ENCODE measurements at places on chromosomes 6 and 20.

- no peak for DNase-seq
These were observed 7.5 kb downstream of the SNAI1 start for GRCh38 chr20:49990271-49990720.

- no peak for DNase-seq
These were observed 155.2 kb upstream of the ESR1 start for GRCh38 chr6:151652325-151652724.

DNA sequence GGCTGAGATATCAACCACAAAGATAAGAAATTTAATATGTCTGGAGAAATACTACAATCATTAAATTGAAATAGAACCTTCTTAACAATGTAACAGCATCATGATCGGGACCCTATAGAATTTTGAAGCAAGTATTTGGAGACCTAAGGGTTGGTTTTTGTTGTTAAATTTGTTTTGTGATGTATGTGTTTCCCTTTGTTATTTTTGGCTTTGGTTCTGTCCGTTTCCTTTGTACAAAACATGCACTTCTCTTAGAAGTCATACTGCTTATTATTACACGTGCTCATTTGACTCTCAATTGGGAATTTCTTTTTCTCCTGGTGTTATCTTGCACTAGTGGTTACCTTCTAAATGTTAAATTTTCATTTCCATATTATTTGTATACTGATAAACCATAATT lies 4.0 kb upstream of the PLN start:
- no peak for DNase-seq

- no peak for DNase-seq
These were observed 76.4 kb downstream of the CDC5L start for GRCh38 chr6:44463728-44464450.

DNA sequence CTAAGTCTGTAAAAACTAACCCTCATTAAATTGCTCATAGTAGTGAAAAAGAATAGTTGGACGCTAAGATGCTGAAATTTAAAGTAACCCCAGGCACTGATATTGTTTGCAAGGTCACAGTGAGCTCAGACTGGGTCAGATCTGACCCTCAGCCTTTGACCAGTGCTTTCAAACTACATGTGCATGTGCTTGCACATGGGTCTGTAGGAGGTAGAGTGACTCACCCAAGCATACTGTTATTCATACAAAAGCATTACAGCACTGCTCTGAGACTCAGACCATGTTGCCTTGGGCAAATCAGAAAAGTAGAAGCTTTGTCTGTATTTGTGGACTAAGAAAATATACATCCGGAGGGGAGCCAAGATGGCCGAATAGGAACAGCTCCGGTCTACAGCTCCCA lies 326.4 kb upstream of the MARCKS start:
- DNase-seq: no peak

DNA sequence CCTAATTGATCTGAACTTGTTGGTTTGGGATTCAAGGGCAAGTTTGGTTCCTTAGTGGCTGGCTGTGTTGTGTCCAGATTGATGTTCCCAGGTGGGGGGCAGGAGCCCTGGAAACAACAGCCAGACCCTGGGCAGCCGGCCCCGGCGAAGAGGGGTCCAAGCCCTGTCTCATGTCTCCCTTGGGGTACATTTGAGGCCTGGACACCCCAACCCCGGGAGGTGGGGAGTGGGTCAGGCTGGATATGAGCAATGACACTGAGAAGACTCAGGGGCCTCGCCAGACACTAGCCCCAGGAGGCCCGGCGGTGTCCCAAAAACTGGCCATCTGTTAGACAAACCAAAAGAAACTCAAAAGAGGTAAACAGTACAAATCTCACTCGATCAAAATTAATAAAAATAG lies 79.6 kb downstream of the YTHDF1 start:
- DNase-seq: no peak

- DNase-seq: no peak
These were observed 2.0 kb downstream of the FOXQ1 start for GRCh38 chr6:1313767-1314503.

- no peak for DNase-seq
These were observed 12.2 kb downstream of the SMLR1 start for GRCh38 chr6:130839379-130839778.

GRCh38 chr20:24034820-24035219 lies 46.2 kb upstream of the GGTLC1 start:
- DNase-seq: no peak

GRCh38 chr6:90805619-90806155 lies 218.8 kb upstream of the MAP3K7 start:
- DNase-seq: no peak

- DNase-seq: no peak
These were observed 7.2 kb downstream of the NCOA7 start for GRCh38 chr6:125797886-125798444.

DNA sequence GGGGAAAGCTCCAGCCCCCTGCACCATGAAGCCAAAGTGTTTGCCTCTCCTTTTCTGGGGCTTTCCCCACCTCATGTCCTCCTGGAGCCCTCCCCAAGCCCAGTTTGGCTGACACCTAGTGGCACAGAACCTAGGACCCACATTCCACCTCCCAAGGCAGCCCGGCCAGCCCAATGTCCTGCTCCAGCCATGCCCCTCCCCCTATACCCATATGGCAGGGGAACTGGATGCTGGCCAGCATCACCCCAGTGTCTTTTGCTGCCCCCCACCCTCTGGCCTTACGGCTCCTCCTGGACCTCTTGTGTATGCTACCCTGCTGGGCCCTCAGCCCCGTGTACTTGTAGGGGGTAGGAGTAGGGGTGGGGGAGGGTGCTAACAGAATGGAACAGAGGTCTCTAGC lies 170.1 kb downstream of the KIF6 start:
- no peak for DNase-seq

DNA sequence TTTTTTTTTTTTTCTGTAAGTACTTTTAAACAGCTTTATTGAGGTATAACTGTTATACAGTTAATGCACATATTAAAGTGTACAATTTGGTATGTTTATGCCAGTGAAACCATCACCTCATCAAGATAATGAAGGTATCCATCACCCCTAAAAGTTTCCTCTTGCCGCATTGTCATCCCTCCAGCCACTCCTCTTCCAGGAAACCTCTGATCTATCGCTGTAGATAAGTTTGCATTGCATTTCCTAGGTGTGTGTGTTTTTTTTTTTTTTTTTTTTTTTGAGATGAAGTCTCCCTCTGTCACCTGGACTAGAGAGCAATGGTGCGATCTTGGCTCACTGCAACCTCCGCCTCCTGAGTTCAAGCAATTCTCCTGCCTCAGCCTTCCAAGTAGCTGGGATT lies 3.1 kb downstream of the SLX4IP start:
- no peak for DNase-seq

DNA sequence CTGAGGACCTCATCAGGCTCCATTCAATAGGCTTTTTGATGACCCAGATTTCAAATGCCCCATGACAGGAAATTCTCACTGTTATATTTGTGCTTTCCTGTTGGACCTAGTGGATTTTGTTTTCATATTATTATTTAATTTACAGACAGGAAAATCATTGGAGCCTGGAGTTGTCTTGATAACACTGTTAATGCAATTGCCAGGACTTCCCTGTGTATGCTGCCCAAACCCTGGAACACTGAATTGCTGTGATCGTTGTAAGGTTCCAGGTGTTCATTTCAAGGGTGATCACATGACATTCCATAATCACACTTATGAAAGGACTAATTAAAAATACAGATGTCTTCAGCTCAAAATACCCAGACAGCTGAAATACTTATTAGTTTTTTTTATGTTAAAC lies 783.2 kb downstream of the DHX35 start:
- DNase-seq: no peak

GRCh38 chr6:34147906-34148630 lies 2.2 kb upstream of the GRM4 start:
- no peak for DNase-seq

- DNase-seq: no peak
These were observed 68.7 kb upstream of the MYL9 start for GRCh38 chr20:36472637-36473090.
